ENCODE measurements at places on chromosomes 3 and 15.

GRCh38 chr3:98733812-98734281 is 29.3 kb upstream of the ST3GAL6 start:
- DNase-seq, result no peak

DNA sequence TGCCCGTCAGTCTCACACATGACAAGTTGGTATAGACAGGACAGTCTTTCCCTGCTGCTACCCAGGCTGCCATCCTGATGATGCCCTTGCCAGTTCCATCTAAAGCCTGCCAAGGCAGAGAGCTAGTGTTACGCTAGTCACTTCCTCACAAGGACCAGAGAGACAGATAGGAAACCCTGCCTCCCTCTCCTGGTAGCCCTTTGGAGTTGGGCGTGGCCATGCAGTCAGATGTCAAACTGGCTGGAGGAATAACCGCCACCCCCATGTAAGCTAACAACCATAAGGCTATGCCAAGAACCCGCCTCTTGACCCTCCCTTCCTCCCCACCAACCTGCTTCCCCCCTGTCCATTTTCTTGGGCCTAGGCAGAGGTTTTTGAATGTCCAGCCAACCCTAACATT is 2.8 kb downstream of the TMEM115 start:
- DNase-seq, result no peak

GRCh38 chr3:27584874-27585273 is 100.7 kb upstream of the SLC4A7 start:
- no peak for DNase-seq

DNA sequence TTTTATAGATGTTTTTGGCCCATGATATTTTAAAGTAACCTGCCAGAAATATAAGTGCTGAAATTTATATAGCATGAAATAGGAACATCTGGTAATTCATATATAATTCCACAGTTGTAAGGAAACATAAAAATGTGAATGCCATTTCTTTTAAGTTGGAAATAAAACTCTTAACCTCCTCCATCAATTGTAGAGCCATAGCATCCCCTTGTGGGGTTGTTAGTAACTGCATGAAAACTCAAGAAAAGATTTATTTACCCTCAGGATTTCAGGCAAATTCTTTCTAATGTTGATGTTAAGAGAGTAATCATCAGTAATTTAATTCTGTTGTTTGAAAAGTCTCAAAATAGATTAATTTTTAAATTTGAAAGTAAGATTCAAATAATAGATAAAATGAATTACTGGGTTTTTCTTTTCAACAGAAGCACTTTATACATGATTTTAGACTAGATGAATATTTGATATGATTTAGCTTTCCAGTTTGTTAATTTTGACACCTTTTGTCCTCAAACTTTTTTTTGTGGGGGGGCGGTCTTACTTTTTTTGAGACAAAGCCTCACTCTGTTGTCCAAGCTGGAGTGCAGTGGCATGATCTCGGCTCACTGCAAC is 74.7 kb downstream of the RASA2 start:
- no peak for DNase-seq
